ENCODE measurements at places on chromosomes 7 and 10. TPM values are rescaled to one million over a fixed set of nuclear protein-coding genes. Genes with fewer than 3 reads are reported as not detected.

GRCh38 chr10:16883084-16883483 is 65.9 kb upstream of the RSU1 start:
- DNase-seq = peak; percentile 48

GRCh38 chr7:45067582-45067981 is 21.2 kb downstream of the NACAD start:
- no peak for DNase-seq

GRCh38 chr10:114343623-114344505 is 60.4 kb downstream of the AFAP1L2 start:
- no peak for DNase-seq

DNA sequence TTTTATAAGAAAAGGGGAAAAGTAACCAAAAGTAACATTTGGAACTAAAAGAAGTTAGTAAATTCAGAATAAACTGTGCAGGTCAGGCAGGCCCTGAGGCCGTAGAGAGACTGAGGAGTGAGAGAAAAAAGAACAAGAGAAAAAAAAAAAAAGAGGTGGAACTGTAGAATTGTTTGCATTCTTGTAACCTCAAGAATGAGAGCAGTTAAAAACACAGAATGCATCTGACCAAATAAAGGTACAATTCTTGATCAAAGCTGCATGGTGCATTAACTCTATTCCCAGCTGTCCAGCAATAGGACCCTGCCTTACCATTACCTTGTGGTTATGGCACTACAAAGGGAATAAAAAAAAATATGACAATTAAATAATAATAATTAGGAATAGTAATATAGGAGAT is 170.1 kb upstream of the SEMA3A start:
- DNase-seq = no peak

Gene CALHM1
- 0.05 TPM for polyA plus RNA-seq

Gene SLC26A5
- 0.19 TPM for polyA plus RNA-seq

DNA sequence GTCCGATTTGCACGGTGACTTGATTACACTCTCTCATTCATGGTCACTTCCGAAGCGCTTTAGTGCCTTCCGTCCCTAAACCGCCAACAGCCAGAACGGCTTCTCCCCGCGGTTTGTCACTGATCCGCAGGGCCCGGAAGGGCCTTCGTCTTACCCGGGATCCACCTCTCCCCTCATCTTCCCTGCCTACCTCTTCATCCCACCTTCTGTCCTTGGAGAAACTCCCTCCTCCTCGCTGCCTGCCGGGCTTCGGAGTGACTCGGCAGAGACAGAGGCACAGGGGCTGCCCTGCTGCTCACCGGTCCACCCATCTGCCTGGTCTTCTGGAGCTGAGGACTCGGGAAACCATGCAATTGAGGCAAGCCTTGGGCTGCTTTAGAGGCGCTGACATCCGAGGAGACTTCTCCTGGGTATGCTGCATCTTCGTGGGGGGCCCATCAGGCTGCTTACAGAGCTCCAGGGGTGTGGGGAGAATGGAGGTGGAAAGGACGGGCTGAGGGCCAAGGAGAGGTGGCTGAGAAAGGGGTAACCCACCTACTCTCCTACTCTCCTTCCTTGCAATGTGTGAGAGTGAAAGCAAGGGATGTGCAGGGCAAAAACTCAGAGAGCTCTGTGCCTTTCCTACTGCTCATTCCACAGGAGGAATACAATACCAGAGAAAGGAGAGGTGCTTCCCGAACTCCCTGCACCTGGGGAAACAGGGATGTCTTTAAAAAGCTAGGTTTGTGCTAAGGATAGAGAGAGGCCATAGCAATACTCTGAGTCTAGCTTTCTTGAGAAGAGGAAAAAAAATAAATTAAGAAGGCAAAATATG is 1.0 kb upstream of the HOXA11 start:
- peak; percentile 48 for DNase-seq

DNA sequence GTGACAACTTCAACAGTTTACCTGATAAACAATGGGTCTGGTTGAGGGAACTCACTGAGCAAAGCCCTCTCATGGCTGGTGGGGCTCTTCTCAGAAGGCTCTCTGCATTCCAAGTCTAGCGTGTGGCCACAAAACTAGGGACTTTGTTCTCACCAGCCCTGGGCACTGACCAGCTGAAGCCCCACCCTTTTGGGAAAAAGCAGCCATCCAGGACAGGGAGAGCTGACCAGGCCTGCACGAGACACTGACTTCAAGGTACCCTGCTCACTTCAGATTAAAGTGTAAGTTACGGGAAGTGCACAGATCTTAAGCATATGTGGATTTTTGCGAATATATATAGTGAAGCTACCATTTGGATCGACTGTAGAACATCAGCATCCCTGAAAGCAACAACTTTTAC is 67.4 kb upstream of the LRRC4 start:
- no peak for DNase-seq

- DNase-seq = no peak
Measured at GRCh38 chr7:130418306-130418705, 22.5 kb downstream of the CEP41 start.

- no peak for DNase-seq
Measured at GRCh38 chr10:101597091-101597900, 9.2 kb downstream of the DPCD start.

DNA sequence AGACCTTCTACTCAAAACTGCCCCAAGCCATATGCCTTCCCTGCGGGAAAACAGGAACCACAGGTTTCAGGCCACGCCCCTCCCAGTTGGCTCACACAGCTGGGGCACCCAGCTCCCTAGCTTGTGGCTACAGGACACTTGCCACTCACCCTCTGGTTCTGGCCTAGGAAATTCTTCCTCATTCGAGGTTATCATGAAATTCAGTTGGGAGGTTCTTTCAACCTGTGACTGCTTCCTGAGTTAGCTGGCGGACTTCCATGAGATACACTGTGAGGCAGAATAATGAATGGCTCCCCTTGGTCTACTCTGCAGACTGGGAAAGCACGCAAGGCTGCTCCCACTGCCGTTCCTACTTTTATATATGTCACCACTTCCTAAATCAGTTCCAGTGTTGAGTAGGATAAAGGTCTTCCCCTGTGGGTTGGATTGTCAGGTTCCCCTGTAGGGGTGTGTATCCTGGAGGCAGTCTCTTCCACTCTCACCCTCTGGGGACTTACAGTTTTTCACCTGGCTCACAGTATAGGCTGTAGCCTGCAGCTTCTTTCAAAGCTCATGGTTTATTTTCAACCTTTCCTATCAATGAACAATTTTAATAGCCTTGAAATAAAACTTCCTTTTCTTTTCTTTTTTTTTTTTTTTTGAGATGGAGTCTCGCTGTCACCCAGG is 37.0 kb downstream of the GPR22 start:
- peak; percentile 7 for DNase-seq

Gene IKZF1
- 1.4 TPM for polyA plus RNA-seq

Gene PDZD7
- polyA plus RNA-seq = 0.98 TPM

DNA sequence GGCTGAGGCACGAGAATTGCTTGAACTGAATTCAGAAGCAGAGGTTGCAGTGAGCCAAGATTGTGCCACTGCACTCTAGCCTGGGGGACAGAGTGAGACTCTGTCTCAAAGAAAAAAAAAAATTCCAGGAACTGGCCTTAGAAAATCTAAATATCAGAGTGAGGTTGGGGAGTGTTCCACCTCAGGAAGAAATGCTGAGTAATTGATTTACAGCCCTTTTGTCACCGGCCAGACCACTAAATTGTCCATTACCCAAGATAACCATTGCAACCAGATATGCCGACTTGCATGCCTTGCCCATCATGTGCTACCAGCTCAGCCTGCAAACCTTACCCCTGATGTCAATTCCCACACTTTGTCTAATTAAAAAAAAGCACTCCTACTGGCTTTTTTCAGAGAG is 42.4 kb downstream of the CRCP start:
- DNase-seq = no peak

- peak; percentile 54 for DNase-seq
Measured at GRCh38 chr10:78620985-78621799, 447.6 kb upstream of the ZMIZ1 start.

Measured in muscle of leg (tissue), 16 donors.